Smooth muscle cell of the pulmonary artery (primary cell): ENCODE measurements at places on chromosomes 7 and 10. TPM values are rescaled to one million over a fixed set of nuclear protein-coding genes. Genes with fewer than 3 reads are reported as not detected.

The EN2 gene
- total RNA-seq: not detected in 2 replicates

The ENO4 gene
- 0.07 and 0.13 TPM in 2 replicates for total RNA-seq

The GJD4 gene
- 0.10 TPM in 1 of 2 replicates, not detected in the other for total RNA-seq

The HOXA3 gene
- 4.4 and 5.8 TPM in 2 replicates for total RNA-seq

The AUTS2 gene
- total RNA-seq: 4.9 and 5.3 TPM in 2 replicates

The FAM131B gene
- total RNA-seq: 3.2 and 9.1 TPM in 2 replicates

The BLNK gene
- 0.07 TPM in 1 of 2 replicates, not detected in the other for total RNA-seq

The ZNF503 gene
- 12.8 and 19.7 TPM in 2 replicates for total RNA-seq

The NSUN6 gene
- 5.7 and 6.1 TPM in 2 replicates for total RNA-seq

The SPRN gene
- total RNA-seq: 0.39 and 1.6 TPM in 2 replicates

The FBXO24 gene
- total RNA-seq: 0.13 and 0.20 TPM in 2 replicates

The ASAH2 gene
- total RNA-seq: 0.53 and 3.2 TPM in 2 replicates

The CARD11 gene
- total RNA-seq: 0.13 TPM in 1 of 2 replicates, not detected in the other

The LRIT1 gene
- not detected in 2 replicates for total RNA-seq

The ZNF804B gene
- total RNA-seq: not detected in 2 replicates
